Endodermal cell (in vitro differentiated cells): ENCODE measurements at places on chromosomes 12 and 14. TPM values are rescaled to one million over a fixed set of nuclear protein-coding genes. Genes with fewer than 3 reads are reported as not detected.

The PAN2 gene
- total RNA-seq = 86.2 to 98.2 TPM (median 90.3 TPM) in 3 replicates

The TAC3 gene
- 3.8 to 8.2 TPM (median 5.4 TPM) in 3 replicates for total RNA-seq

The A2ML1 gene
- 10.7 to 11.6 TPM (median 11.0 TPM) in 3 replicates for total RNA-seq

The MDGA2 gene
- 0.59 to 1.2 TPM (median 0.82 TPM) in 3 replicates for total RNA-seq

The GPRC5D gene
- total RNA-seq = not detected in 2 replicates

- no peak for DNase-seq
- H3K36me3 ChIP-seq = no peaks in the 10 kb centered on the region
- H3K27ac ChIP-seq = no peak overlapping the region
- no peaks in the 10 kb centered on the region for H3K4me1 ChIP-seq
- H3K4me3 ChIP-seq = no peak overlapping the region
Observed at GRCh38 chr12:19614601-19615383, 175.5 kb downstream of the AEBP2 start.

- peak; percentile 52 for DNase-seq
- no peak overlapping the region for H3K4me3 ChIP-seq
- H3K27ac ChIP-seq = no peak overlapping the region
- no peaks in the 10 kb centered on the region for H3K27me3 ChIP-seq
- peaks cover 88% of the 10 kb centered on the region for H3K36me3 ChIP-seq
- peaks cover 11% of the 10 kb centered on the region for H3K4me1 ChIP-seq
Observed at GRCh38 chr14:59356312-59356711, 108.9 kb downstream of the GPR135 start.

DNA sequence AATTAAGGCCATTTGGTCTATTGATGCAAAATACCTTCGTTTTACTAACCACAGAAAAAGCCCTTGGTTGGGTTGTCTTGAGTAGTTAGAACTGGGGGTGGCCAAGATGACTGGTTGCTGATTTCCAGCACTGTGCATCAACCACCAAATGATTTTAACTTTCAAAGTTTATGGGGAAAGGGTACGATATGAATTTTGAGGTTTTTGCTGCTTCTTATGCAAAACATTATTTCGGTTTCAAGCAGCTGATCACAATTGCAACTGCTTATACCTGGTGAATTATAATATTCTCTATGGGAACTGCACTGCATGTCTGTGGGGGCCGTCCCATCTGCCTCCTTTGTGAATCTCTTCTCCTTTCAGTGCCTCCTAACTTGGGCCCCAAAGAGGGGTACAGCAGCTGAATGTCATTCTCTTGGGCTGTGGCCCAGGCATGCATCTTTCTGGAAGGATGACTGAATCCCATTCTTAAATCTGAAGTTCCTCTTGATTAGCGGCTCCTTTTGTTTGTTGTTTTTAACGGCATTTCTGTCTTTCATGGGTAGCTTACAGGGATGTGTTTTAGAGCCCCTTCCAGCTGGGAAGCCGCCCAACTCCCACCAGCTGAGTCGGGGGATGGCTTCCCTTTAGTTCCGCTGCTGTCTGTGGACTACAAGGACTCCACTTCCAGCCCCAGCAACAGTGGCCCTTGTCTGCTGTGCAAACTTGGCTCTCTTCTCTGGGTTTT is 479.8 kb downstream of the ZFP36L1 start:
- H3K27me3 ChIP-seq = no peaks in the 10 kb centered on the region
- peak; percentile 47 for DNase-seq
- H3K27ac ChIP-seq = peak overlapping the region; percentile 42
- H3K4me3 ChIP-seq = no peak overlapping the region
- H3K36me3 ChIP-seq = no peaks in the 10 kb centered on the region

DNA sequence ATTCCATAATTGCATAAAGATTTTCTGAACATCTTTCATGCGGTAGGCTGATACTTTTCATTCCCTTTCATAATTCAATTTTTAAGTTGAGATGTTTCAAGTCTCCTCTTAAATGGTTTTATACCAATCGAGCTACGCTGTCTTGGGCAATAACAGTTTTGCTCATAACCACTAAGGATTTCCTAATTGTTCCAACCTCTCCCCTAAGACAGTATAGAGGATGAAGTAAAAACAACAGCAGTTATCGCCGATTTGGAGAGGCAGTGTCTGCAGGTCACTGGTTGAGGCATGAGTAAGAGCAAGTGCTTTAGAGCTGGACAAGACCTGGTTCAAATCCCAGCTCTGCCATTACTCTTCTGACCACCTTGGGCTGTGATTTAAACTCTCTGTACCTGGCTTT is 6.9 kb upstream of the MED13L start:
- peaks cover 5% of the 10 kb centered on the region for H3K4me1 ChIP-seq
- no peak overlapping the region for H3K27ac ChIP-seq
- no peak overlapping the region for H3K4me3 ChIP-seq

DNA sequence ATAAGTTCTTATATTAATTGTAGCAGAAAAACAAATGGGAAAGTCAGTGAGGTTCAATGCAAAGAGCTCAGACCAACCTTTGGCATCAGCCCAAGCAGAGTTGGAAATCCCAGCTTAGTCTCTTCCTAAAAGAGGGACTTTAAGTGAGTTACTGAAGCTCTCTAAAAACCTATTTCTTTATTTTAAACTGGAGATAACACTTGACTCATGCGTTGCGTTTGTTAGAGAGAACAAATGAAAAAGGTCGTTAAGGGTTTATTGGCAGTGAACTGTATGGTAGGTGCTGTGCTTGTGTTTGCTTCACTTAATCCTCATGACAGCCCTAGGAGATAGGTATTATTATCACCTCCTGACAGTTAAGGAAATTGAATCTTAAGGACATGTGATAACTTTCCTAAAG is 396.5 kb downstream of the RAD51B start:
- no peak overlapping the region for H3K4me3 ChIP-seq
- no peaks in the 10 kb centered on the region for H3K36me3 ChIP-seq
- DNase-seq = no peak
- H3K4me1 ChIP-seq = peaks cover 8% of the 10 kb centered on the region
- H3K27ac ChIP-seq = no peak overlapping the region

DNA sequence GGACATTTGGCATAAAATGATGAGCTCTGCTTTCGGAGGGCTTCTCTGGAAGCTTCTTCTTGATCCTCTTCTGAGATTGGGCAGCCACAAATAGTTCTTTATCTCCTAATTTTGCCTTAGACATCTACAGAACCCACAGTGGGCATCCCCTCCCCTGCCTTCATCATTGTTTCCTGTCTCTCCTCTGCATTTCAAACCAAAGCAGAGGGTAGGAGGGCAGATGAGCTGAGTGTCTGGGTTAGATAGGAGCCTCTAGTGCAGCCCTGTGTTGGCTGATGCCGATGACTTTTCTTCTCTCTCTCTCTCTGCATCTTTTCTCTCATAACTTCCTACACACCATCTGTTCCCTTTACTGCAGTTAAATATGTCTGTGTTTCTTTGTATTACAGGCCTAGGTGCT is 8.5 kb upstream of the IL26 start:
- H3K27me3 ChIP-seq = no peaks in the 10 kb centered on the region
- no peak overlapping the region for H3K27ac ChIP-seq
- no peaks in the 10 kb centered on the region for H3K4me1 ChIP-seq
- DNase-seq = no peak
- no peaks in the 10 kb centered on the region for H3K36me3 ChIP-seq
- H3K4me3 ChIP-seq = no peak overlapping the region

DNA sequence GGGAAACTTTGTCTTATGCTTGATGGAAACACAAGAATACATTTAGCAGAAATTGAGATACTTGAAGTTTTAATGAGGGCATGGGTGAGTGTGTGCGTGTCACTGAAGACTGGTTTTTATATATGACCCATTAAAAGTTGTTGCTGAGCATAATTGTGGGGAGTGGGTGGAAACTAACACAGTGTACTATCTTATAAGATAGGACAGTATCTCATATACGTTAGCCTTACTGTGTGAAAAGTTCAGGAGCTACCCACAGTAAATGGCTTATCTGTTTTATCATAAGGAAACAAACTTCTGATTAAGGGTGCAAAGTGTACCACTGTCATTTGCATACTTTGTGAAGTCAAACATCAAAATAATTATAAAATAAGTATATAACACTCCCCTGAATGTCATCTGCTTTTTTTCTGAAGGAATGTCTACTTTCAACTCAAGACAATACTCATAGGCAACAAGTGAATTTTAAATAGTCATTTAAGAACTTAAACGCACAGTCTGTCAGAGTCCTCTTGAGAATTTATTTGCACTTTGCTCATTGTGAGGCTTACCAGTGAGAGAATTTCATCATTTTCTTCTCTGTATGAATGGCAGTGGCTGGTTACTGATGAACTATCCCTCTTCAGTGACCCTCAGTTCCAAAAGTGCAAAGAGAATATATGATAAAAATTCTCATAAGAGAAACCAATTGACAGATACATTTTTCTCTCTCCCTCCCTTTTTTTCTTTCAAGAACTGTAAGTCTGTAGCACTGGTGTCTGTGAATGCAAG is 4.2 kb downstream of the PDE3A start:
- no peak for DNase-seq
- no peaks in the 10 kb centered on the region for H3K36me3 ChIP-seq
- H3K27ac ChIP-seq = no peak overlapping the region
- no peak overlapping the region for H3K4me3 ChIP-seq
